T-helper 1 cell treated with Interleukin-12 subunit alpha and Interleukin-12 subunit beta and Interleukin-4 antibody, amounts not matched to agents 30 ng/mL and 1 ng/mL, for 36 hours (primary cell): ENCODE measurements at places on chromosomes 16 and 17. TPM values are rescaled to one million over a fixed set of nuclear protein-coding genes. Genes with fewer than 3 reads are reported as not detected.

Gene GFAP
- not detected in 2 replicates for total RNA-seq

Gene TMEM88
- 1.6 TPM in 2 replicates for total RNA-seq

Gene NEUROD2
- not detected in 2 replicates for total RNA-seq

Gene GALR2
- total RNA-seq = 0.78 and 0.86 TPM in 2 replicates

Gene C16orf92
- total RNA-seq = not detected in 2 replicates

Gene NXPH3
- total RNA-seq = not detected in 2 replicates

Gene ACE
- total RNA-seq = 10.3 and 16.0 TPM in 2 replicates

Gene SEPTIN1
- 355 and 356 TPM in 2 replicates for total RNA-seq
